ENCODE measurements at places on chromosomes 6 and 20.

DNA sequence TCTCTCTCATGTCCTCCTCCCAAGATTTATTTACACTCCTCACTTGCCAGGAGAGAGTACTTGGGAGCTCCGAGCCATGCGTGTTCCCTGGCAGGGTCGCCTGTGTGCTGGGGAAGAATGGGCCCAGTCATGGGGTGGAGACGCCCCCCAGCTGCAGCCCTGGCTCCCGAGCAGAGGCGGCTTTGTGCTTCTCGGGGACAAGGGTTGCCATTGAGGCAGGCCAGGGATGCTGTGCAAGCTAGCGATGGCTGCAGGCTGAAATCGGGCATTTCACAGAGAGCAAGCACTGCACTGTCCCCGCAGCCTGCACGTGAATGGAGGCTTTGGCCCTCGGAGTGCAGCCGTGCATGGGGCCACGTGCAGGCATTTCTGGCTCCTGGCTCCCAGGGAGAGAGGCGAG lies 23.8 kb downstream of the PHACTR3 start:
- no peak for DNase-seq

DNA sequence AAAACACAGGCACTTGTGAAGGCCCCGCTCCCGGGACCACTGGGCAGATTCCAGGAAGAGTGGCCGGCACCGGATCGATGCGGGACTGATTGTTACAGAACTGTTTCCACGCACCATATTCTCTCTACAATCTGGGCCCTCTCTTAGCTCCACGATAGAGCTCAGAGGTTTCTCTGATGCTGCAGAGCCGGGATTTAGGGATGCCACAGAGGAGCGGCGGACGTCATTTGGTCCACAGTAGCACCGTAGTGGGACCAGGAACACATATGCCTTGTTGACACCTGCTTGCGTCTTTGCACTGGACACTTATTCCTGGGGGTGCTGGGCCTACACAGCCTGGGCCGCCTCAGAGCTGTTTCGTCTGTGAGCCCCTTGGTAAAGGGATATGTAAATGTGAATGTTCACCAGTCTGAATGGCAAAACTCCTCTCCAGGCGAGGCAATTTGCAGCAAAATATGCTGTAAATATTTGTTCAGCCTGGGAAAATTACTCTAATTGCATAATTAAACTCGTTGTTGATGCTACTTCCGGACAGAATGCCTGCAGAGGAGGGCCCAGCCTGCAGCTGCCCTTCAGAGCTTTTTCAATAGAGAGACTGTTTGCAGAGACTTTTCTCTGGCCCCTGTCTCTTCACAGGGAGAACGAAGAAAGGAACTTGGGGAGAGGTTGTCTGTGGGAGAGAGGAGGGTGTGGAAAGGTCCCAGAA lies 9.4 kb downstream of the PCK1 start:
- DNase-seq: no peak

DNA sequence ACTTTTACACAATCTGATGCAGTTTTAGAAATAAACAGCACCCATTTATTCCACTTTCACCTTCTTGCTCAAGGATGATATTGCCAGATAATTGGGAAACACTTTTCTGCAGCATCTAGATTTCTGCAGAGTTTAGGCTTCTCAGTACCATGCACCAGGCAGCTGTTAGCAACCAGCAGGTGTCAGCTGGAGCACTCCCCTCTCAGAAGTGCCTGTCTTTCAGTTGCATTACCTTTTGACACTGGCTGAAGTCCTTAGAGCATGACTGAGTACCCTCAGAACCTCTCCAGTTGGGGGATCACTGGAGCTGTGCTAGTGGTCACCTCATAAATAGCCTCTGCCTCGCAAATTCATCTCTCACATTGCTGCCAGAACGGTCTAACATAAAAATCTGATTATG lies 91.2 kb downstream of the DNAH8 start:
- peak; percentile 84 for DNase-seq

DNA sequence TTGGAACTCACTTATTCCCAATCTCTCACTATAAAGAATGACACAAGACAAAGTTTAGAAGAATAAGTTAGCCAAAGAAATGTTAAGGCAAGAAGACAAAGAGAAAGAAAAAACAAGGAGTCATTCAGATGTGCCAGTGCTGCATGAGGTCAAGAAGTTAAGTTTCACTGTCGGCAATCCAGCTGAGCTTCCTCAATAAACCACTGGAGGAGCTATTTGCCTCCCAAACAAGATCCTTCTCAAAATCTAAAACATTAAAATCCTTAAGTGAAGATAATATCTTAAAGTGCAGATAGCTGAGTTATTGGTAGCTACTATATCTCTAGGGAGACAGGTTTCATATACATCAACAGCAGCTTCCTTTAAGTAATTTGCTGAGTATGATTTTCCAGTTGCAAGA lies 512.3 kb downstream of the HDGFL1 start:
- no peak for DNase-seq

DNA sequence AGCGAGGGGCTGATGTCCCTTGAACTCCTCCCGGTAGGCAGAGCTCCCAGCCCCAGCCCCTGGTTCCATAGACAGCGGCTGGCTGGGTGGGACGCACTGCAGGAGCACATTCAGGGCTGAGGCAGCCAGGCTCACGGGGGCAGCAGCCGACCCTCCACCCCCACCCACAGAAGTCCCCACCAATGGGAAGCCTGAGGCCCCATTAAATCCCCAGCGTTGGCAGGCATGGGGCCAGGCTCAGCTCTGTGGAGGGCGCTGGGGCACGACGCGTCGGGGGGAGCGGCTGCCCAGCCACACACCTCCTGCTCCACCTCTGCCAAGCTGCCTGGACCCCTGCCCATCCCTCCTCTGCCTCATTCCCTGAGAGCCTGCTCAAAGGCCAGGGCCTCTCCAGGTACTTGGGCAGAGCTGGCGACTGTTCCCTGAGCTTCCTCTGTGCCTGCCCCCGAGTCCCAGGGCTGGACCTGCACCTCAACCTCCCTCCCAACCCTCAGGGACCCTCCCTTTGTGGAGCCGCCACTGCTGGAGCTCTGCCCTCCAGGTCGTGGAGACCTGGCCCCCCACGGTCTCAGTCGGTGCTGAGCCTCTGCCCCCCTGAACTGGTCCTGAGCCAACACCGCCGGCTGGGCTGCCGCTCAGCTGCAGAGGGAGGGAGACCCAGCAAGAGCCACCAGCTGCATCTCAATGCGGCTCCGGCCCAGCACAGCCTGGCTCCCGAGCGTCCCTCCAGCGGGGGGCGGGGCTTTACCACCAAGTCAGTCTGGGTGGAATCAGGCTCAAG lies 9.1 kb downstream of the CHRNA4 start:
- peak; percentile 8 for DNase-seq

DNA sequence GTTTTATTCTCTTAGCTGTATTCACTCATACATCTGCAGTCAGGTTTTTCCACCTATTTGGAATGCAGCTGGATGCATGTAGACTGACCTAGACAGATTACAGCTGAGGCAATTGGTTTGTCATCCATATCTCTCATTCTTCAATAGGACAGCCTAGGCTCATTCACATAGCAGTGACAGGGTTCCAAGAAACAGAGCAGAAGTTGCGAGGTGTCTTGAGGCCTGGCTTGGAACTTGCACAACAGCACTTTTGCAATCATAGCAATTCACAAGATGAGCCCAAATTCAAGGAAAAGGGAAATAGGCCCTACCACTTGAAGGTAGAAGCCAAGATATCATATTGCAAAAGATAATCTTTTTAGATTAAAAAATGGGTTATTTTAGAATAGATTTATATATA lies 508.9 kb upstream of the JAG1 start:
- DNase-seq: no peak

- DNase-seq: no peak
These were observed 126.9 kb upstream of the ARMC2 start for GRCh38 chr6:108721286-108721685.

DNA sequence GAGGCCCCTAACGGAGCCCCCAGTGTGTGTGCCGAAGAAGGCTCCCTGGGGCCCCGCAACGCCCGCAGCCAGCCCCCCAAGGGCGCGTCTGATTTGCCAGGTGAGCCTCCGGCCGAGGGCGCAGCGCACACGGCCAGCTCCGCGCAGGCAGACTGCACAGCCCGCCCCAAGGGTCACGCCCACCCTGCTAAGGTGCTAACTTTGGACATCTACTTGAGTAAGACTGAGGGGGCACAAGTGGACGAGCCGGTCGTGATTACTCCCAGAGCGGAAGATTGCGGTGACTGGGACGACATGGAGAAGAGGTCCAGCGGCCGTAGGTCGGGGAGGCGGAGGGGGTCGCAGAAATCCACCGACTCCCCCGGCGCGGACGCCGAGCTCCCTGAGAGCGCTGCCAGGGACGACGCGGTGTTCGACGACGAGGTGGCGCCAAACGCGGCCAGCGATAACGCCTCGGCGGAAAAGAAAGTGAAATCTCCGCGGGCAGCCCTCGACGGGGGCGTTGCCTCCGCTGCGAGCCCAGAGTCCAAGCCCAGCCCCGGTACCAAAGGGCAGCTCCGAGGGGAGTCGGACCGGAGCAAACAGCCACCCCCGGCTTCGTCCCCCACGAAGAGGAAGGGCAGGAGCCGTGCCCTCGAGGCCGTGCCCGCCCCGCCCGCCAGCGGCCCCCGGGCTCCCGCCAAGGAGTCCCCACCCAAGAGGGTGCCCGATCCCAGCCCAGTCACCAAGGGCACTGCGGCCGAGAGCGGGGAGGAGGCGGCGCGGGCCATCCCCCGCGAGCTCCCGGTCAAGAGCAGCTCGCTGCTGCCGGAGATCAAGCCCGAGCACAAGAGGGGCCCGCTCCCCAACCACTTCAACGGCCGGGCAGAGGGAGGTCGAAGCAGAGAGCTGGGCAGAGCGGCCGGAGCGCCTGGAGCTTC lies 117.0 kb downstream of the RTN4IP1 start:
- no peak for DNase-seq

DNA sequence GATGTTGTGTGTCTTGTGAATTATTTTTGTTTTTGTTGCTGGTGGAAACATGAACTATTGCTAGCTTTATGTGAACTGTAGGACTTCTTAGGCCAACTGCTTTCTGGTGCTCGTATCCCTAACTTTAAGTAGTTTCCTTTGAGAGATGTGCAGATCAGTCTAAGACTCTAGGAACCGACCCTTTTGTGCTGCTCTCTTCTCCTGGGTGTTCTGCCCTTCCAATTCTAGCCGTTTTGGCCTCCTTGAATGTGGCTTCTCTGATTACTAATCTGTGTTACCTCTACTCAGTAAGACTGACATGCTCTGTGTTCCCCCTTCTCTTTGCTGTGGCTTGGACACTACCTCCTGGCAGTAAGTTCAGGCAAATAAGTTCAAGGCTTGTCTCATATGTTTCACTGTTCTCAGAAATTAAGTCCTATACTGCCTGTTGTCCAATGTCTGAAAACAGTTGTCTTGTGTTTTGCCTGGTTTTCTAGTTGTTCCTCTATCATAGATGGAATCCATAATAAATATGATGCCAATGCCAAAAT lies 58.0 kb downstream of the FOXO3 start:
- DNase-seq: no peak

GRCh38 chr6:129565811-129566210 lies 144.2 kb downstream of the ARHGAP18 start:
- DNase-seq: no peak

DNA sequence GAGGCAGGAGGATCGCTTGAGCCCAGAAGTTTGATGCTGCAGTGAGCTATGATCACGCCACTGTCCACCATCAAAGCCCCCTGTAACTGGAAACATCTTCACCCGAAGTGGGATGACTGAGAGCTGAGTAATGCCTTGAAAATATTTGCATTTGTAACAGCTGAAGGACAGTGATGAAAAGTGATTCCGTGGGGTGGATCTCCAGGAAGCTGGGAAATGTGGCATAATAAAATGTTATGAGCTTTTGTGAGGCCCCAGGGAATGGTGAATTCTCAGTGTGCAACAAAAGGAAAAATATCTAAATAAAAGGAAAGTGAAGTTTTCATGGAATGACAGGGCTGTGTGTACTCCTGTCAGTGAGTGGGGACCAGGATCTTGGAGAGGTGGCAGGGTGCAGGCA lies 92.0 kb downstream of the JAG1 start:
- DNase-seq: no peak

DNA sequence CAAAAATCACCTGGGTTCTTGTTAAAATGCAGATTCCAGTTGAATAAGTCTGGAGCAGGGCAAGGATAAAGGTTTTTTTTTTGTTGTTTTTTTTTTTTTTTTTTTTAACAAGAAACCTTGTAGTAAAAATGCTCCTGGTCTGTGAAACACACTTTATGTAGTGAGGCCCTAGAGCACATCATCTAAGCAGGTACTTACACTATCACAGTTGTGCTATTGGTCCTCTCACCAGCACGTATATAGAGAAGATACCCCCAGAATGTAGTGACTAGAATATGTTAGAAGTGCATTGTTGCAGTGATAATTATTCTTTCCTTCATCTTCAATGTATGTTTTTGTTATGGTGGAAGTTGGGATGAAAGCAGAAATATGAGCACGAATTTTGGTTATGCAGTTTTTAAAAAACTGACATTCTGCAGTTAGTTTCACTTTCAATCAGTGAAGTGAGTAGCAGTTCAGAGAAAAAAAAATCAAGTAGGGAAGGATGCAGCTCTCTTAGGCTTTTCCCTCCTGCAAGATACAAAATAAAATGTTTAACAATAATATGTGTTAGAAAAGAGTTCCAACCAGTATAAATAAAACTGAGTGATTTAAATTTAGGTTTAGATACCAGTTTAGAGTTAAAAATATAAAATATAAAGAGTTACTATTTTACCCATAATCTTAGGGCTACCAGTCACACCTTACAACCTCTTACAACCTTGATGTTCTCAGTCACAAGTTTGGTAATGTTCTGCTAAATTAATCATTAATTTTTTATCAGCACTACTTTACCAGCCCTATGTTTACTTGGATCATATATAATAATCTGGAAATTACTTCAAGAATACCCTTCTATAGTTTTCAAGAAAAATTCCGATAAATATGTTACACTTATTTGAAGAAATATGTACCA lies 9.2 kb upstream of the DEFB113 start:
- DNase-seq: no peak

DNA sequence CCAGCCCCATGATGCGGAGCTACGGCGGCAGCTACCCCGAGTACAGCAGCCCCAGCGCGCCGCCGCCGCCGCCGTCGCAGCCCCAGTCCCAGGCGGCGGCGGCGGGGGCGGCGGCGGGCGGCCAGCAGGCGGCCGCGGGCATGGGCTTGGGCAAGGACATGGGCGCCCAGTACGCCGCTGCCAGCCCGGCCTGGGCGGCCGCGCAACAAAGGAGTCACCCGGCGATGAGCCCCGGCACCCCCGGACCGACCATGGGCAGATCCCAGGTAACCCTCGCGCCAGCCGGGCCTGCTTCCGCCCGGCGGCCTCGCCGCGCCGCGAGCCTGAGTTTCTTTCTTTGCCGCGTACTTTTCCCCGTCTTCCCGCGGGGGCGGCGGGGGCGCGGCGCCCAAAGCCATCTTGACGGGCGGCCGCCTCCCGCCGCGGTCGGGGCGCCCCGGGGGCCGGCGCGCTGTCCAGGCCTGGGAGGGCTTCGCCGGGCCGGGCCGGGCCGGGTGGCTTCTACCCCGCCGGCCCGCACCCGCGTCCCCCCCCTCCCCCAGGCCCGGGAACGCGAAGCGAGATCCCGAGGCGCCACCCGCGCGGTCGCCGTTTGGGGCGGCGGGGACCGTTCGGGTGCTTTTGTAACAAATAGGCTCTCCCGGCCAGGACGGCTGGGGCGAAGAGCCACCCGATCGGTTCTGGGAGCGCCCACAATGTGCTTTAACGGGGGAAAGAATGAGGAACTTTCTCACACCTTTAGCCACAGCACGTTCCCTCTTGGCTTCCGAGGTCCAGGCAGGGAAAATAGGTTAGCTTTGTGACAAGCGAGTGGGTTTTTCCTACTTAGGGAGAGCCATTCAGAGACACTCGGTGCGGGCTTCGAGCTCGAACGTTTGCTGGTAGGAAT lies 2.3 kb downstream of the ARID1B start:
- DNase-seq: no peak

- DNase-seq: no peak
These were observed 59.7 kb downstream of the PFDN4 start for GRCh38 chr20:54267483-54268003.

- no peak for DNase-seq
These were observed 274.7 kb downstream of the CDKAL1 start for GRCh38 chr6:20808924-20809323.

GRCh38 chr6:160927416-160927815 lies 64.2 kb upstream of the MAP3K4 start:
- DNase-seq: no peak

Measured in NCI-H510A (cell line).